ENCODE measurements at places on chromosomes 2 and 18.

DNA sequence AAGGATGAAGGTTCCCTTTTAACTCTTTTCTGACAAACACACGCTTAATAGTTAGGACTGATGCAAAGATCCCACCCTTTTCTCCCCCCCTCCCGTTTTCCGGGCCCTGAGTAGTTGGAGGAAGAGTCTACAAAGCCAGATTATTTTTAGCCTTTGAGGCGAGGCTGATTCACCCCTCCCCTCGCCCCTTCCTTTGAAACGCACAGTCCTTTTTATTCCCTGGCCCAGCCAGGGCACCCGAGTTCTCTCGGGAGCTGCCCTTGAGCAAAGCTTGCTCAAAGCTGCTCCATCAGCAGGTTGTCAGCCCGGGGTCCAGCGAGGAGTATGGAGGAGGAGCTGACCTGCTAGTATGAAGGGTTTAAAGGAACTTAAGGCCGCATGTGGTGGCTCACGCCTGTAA lies 47.1 kb upstream of the SPRED2 start:
- no peak for DNase-seq

DNA sequence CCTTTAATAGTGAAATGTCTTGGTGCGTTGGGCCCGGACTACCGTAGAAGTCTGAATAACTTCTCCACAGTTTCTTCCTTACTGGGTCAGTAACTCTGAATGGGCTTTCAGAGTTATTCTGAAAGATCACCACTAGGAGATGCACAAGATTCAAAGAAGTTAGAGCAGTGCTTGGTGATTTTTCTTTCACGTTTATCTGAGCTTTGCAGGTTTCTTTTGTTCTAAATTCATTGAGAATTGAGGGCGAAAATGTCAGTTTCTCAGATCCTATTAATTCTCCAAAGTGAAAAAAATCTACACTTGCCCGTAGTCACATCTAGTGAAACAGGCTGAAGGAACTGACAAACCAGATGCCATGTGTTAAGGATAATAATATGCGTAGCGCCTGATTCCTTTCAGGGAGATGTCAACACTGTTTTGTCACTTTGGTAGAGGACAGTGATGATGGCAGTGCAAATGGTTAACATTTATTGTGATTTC lies 70.1 kb downstream of the QPCT start:
- peak; percentile 77 for DNase-seq

DNA sequence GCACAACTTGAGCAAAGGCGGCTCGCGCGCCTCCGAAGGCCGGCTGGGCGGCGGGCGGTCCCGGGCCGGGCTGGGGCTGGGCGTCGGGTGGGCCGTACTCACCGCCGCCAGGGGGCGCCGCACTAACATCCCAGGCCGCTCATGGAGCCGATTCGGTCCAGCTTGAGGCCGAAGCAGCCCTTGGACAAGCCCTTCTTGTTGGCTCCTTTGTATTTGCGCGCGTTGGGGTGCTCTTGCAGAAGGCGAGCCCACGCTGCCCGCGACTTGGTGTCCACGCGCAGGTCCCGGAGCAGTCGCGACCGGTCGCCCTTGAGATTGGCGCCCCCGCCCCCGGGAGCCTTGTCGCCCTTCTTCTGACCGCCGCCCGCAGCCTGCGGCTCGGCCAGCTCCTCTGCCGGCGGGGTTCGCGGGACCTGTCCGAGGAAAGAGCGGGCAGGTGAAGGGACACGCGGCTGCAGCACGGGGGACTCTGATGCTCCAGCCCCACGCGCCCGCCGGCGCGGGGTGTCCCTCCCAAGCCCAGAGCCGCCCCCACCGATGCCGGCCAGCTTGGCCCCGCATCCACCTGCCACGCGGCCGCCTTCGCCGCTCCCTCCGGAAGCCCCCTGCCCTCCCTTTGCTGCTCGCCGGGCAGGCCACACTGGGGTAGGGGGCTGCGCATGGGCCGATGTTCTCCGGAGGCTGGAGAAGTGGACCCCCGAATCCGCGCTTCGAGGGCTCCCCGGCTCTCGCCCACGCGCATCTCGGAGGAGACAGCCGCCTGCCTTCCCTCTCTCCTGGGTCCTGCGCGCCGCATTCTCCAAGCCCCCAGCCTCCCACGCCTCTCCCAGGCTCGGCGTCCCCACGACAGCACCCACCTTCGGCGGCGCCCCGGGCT lies 655 bp downstream of the NPPC start:
- no peak for DNase-seq

- no peak for DNase-seq
Observed at GRCh38 chr2:203880557-203881125, 13.1 kb downstream of the CTLA4 start.

DNA sequence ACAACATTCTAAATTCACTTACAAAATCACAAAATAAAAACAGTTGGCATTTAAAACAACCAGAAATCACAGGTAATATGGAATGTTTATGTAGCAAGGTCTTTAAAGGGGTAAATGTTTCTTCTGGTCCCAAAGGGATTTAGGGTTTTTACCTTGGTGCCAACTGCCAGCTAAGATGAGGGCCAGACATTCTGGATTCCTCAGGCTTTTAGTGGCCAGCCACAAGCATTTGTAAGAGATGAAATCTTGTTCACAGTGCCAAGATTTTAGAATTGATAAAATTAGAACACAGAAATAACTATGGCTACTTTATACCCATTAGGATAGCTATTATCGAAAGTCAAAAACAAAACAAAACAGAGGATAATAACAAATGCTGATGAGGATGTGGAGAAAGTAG lies 60.4 kb upstream of the CDKL4 start:
- DNase-seq, result no peak

- DNase-seq, result no peak
Observed at GRCh38 chr2:16386431-16386830, 279.2 kb downstream of the CYRIA start.

- no peak for DNase-seq
Observed at GRCh38 chr18:58013241-58014211, 30.5 kb upstream of the NEDD4L start.

GRCh38 chr2:173999272-173999671 lies 34.1 kb upstream of the SP3 start:
- DNase-seq, result no peak

- no peak for DNase-seq
Observed at GRCh38 chr2:227414846-227415245, 27.1 kb upstream of the SCYGR1 start.

- no peak for DNase-seq
Observed at GRCh38 chr18:62846313-62846712, 131.0 kb downstream of the PHLPP1 start.

DNA sequence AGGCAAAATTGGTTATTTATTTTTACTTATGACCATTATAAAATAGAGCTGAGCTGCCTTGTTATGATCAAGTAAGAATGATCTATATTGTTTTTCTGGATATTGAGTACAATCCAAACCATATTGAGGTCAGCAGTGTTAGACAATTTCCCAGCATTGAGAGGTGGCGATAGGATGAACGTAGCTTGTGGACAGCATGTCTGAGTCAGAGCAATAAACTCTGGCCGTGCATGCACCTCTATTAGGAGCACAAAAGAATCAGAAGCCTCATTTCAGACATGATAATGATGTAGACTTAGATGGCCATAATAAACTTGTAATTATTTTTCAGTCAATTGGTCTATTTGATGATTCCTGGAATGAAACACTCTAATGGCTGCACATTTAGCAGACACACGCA lies 491.6 kb downstream of the RIT2 start:
- no peak for DNase-seq

- no peak for DNase-seq
Observed at GRCh38 chr2:7886666-7887065, 795.2 kb upstream of the ID2 start.

- no peak for DNase-seq
Observed at GRCh38 chr18:56003009-56003719, 415.2 kb upstream of the TCF4 start.

DNA sequence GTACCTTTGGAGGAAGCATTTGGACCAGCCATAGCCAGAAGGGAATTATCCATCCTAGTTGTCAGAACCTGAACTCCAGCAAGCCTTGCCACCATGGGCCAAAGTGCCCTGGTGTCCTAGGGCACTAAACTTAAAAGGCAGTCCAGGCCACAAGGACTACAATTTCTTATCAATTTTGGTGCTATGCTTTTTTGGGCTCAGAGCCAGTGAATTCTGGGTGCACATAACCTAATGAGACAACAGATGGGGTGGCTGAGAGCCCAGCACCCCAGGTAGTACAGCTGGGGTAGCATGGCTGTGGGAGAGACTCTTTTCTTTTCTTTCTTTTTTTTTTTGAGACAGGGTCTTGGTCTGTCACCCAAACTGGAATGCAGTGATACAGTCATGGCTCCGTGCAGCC lies 14.4 kb upstream of the RANBP2 start:
- no peak for DNase-seq

DNA sequence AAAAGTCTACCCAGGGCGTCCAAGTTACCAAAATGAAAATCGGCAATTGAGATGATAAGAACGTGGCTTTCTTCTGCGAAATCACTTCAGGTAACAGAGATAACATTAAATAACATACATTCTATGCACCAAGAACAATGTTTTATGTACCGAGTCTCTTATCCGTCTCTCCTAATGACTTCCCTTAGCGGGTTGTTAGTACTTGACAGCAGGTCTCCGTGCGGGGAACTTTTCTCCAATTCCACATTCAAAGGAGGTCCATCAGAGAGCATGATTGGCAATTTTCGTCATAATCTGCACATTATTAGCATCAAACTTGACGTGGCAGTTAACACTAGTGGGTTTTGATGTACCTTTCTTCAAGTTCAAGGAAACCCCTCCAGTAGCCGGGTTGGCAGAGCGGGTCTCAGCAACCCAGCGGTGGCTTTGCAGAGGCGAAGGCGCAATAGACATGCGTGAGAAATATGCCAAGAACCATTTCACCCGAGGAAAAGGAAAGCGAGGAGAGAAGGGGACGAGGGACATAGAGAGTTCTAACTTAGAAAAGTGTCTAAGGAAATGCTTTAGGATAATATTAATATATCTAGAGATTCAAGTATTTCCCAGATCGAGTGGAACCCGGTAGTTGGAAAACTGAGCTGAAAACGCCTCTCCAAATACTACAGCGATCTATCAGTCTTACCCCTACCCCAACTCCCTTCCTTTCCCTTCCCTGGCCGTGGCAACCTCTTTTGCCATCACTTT lies 5.0 kb downstream of the EVX2 start:
- no peak for DNase-seq

DNA sequence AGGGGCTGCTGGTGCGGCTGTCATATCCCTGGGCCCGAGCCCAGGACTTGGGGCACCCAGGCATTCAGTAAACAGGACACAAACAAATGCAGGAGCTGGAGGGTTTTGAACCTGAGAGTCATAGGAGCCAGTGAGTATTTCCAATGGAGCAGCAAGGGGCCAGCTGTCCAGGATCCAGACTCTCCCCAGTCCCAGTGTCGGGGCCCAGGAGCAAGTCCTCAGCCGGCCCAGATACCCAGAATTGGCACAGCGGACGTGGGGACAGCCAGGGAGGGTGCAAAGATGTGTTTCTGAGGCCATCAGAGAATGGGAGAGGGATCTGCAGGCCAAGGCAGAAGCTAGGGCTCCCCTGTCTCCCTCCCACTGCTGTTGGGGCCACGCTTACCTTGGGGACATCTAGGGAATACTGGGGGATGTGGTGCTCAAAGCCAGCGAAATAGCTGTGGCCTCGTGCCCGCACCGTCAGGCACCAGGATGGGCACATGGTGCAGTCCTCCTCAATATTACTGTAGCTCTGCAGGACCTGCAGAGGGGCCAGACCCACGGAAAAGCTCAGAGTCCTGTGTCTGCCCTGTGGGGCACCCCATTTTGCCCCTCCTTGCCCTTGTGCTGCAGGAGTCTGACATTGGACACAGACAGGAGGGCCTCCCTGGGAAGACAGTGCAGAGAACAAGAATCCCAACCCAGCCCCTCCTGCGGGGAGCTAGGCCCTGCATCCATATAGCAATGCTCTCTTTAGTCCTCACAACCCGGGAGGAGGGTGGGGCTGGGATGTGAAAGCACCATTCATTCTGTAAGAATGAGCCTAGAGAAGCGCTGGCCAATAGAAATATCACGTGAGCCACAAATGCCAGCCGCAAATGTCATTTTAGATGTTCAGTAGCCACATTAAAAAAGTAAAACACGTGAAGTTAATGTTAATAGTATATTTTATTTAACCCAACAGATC lies 15.4 kb downstream of the CFAP65 start:
- no peak for DNase-seq

- no peak for DNase-seq
Observed at GRCh38 chr2:19614066-19614465, 255.6 kb upstream of the OSR1 start.

DNA sequence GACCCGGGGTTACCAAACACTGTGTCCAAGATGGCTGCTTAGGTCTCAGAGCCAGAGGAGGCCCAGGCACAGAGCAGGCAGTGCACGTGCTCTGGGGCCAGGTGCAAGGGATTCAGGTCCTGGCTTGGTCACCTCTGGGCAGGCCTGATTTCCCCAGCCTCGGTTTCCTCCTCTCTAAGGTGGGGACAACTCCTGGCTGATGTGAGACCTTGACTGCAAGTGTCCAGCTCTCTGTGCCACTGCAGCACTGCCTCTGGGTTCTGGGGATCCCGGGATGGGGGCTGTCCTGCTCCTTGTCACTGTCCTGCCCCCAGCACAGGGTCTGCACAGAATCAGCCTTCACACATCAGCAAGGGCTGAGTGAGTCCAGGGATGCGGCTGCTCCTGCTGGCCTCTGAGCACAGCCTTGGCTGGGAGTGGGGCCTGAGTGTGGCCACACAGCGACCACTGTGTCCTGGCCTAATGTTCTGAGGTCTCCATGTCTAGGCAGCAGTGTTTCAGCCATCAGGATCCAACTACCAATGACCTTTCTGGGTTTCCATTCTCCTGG lies 170.2 kb upstream of the HDAC4 start:
- DNase-seq, result no peak

DNA sequence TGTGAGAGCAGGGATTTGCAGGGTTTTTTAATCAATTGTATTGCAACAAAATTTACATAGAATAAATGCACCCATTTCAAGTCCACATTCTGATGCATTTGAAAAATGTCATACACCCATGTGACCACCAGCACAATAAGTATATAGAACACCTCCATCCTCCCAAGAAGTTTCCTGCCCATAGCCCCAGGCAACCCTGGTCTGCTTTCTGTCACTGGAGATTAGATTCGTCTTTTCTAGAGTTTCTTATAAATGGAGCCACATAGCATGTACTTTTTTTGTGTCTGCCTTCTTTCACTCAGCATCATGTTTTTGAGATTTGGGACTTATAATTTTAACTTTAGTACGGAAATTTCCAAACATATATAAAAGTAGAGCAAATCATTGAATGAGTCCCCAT lies 127.2 kb upstream of the EPAS1 start:
- no peak for DNase-seq

GRCh38 chr2:72846171-72847095 lies 20.6 kb upstream of the EXOC6B start:
- no peak for DNase-seq

GRCh38 chr2:179443180-179443579 lies 178.5 kb upstream of the SESTD1 start:
- DNase-seq, result no peak

DNA sequence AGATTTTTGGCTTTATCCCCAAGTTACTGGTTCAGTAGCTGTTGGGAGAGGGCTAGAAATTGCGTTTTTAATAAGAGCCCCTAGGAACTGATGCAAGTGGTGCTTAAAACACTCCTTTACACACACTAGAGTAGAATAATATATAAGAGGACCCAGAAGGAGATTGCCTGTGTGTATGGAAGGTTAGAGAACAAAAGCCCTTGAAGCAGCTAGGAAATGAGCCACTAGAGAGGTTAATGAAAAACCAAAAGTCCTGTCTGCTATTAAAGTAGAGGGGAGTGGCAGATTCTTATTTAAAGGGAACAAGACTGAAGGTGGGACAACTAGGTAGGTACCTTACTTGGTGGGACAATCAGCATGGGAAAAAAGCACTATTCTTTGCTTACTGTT lies 14.4 kb upstream of the SLC39A10 start:
- no peak for DNase-seq

Data from glomerular endothelial cell (primary cell).